ENCODE measurements at places on chromosomes 6 and 20.

- DNase-seq = no peak
Measured at GRCh38 chr20:19310541-19310940, 98.1 kb downstream of the SLC24A3 start.

GRCh38 chr6:18350712-18351111, 36.4 kb upstream of the RNF144B start:
- DNase-seq = no peak

DNA sequence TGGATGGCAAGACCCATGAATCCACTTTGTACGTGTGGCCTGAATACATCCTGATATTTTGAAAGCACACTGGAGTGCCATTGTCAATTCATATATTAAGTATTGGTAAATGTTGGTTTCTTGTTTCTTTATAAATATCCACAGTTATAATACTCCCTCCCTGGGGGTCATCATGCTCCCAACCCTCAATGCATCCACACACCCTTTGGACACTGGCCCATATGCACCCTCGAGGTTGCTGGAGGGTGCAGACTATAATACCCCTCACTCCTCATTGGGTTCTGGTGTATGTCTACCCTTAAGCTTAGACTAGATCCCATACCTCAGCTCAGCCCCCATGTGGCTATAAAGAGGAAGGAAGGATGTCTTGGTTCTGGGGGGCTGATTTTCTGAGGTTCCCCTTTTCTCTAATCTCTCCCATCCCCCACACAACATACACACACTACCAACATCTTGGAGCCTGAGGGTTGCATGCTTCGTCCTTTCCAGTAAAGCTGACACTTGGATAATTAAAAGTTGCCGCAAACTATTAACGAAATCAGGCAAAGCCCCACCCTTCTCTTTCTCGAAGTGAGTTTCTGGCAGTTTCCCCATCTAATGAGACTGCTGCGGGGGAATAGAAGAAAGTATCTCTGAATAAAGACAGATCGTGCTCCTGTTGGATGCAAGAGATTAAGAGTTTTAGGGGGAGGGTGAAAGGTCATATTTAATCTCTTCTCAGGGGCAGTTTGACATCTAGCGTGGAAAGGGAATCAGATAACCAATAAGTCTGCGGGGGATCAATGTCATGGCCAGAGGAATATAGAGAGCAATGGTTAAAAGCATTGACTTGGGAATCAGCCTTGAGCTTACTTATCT, 7.4 kb downstream of the PIM1 start:
- DNase-seq = no peak

GRCh38 chr6:94341173-94341572, 921.8 kb upstream of the EPHA7 start:
- DNase-seq = no peak

GRCh38 chr6:35049900-35050756, 91.0 kb downstream of the TCP11 start:
- DNase-seq = no peak

GRCh38 chr20:9068841-9069663, at the start of gene PLCB4:
TSS of gene PLCB4 (plus strand) at chr20:9069087. CDS start at chr20:9307815, 238,728 bp downstream.
- DNase-seq = no peak

GRCh38 chr6:21437581-21437980, 156.0 kb upstream of the SOX4 start:
- DNase-seq = no peak

GRCh38 chr6:111938710-111939109, 65.5 kb upstream of the FYN start:
- no peak for DNase-seq

DNA sequence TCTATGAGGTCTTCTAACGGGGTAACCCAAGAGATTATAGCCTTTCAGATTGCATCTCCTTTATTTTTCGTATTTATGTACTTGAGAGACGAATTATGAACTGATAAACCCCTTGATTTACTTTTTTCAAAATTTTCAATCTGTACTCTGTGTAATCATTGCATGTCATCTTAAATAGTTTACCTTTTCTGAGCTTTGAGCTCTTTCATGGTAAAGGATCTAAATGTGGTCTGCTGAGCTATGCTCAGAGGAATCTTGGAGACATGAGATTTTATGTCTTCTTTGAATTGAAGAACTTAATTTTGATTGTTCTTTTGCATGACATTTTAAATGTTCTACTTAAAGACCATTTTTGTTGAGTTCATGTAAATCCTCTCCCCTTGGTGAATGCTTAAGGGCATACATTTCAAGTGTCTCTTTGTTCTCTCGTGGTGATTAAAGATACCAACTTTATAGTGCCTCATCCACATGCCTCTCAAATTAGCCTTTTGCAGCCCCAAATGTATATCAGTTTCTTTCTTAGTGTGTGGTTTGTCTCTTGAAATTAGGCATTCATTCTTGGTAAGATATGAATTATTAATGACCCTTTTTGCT, 116.3 kb upstream of the SCGN start:
- DNase-seq = no peak

DNA sequence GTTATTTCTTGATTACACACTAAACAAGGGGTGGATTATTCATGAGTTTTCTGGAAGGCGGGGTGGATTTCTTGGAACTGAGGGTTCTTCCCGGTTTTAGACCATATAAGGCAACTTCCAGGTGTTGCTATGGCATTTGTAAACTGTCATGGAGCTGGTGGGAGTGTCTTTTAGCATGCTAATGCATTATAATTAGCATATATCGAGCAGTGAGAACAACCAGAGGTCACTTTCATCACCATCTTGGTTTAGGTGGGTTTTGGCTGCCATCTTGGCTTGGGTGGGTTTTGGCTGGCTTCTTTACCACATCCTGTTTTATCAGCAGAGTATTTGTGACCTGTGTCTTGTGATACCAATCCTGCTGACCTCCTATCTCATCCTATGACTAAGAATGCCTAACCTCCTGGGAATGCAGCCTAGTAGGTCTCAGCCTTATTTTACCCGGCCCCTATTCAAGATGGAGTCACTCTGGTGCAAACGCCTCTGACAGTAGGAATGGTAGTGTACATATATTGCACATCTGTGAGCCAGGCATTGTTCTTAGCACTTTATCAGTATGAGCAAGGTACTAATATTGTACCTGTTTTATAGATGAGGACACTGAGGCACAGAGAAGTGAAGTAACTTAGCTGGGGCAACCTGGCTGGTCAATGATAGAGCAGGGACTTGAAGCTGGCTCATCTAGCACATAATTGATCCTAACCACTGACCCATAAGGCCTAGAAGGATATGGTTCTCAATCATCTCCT, 203.7 kb downstream of the NFATC2 start:
- DNase-seq = no peak

DNA sequence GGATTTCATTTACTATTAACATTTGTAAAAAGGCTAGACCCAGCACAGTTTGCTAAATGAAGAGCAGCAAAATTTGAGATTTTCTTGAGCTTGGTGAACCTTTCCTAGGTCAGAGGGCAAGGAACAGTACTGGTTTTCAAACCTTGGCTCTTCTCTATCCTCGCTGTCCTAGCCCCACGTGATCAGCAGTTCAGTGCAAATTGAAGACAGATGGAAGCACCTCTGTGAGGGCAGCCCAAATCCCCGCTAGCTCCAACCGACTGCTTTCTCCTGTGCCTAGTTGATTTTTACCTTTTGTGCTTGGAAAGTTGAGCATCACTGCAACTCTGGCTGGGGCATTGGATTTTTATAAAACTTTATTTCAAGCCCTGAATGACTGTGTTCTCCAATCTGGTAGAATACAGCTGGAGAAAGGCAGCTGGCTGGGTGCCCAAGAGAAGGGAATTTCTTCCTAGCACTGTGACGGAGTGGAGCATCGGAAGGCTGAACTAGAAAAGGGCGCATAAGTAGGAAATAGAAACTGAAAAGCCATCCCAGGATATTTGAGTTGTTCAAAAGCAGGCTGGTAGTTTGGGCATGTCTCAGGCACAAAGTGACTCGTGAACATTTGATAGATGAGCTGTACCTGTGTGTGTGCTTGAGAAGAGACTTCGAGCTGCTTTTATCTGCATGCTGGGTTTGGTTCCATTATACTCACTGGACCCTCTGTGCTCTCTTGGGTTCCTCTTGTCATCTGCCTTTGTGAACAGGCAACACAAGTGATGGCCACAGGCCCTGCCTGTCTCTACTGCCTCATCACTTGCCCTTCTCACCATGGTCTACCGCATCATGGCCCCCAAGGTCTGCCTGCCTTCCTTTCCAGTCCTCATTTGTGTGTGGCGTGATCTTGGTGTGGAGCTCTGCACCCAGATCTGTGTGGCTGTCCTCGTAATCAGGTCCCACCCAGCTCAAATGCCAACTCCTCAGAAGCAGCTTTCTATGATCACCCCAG, 2.3 kb downstream of the RNF114 start:
- DNase-seq = no peak

DNA sequence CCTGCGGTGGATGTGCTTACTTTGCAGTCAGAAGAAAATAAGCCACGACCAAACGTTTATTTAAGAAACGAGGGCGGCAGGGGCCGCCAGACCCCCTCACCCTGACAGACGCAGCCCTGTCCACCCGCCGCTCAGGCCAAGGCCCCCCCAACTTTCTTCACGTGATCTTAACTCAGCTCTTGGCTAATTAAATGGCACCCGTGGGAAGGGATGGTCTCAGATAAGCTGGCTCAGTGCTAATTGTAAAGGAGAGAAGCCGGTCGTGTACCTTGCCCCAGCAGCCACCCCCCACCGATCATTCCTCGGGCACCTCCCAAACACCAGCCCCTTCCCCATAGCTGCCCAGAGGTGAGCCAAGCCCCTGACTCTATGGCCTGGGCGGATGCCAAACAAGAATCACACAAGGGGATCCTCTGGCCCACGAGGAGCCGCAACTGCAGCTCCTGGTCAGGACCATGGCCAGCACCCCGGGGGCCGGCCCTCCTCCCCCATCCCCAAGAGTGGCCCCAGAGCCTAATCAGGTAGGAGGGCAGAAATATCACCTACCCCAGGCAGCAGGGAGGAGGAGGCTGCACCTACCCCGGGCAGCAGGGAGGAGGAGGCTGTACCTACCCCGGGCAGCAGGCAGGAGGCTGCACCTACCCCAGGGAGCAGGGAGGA, 11.2 kb downstream of the KCNQ2 start:
- DNase-seq = no peak

DNA sequence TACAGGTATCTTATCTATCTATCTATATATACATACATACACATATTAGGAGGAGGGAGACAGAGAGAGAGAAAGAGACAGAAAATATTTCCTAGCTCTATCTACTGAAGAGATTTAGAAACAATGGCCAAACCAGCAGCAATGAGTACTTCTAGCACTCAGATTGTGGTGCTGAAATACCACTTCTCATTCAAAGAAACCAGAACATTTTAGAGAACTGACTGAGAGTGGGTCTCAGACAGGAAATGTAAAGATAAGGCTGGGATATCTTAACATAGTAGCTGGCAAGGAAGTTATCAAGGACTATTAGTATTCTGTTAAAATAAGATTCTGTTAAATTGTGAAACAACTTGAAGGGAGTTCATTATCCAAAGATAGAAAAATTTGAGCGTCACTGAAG, 57.0 kb downstream of the DNAAF9 start:
- no peak for DNase-seq

DNA sequence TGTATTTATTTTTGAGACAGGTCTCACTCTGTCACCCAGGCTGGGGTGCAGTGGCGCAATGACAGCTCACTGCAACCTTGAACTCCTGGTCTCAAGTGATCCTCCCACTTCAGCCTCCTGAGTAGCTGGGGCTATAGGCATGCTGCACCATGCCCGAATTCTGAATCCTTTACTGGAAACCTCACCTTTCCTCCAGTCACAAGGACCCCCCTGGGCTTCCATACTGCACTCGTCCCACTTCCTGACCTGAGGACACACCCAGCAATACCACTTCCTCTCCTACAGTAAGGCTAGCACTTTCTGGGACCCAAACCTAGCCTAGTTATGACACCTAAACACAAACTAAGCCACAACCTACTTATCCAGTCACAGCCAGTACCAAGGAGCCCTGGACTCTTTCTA, 68.2 kb downstream of the FAM217A start:
- DNase-seq = no peak

- DNase-seq = no peak
Measured at GRCh38 chr6:117384659-117385058, 41.1 kb downstream of the ROS1 start.

DNA sequence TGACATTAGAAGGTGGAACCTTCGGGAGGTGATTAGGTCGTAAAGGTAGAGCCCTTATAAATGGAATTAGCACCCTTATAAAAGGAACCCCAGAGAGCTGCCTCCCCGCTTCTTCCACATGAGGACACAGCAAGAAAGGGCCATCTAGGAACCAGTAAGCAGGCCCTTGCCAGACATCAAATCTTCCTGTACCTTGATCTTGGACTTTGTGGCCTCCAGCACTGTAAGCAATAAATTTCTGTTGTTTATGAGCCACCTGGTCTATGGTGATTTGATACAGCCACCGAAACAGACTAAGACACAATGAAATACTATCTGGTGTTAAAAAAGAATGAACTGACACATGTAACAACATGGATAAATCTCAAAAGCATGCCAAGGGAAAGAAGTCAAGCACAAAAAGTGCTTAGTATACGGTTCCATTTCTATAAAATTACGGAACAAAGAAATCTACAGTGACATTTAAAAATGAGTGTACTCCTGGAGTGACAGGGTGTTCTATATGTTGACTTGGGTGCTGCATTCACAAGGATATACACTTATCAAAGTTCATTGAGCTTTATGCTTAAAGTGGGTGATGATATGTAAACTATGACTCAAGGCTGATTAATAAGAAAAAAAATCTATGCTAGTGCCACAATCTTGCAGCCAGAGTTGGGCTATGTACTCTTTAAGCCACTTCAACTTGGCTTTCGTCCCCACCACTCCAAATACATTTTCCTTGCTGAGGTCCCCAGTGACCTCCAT, 18.4 kb downstream of the SERPINB1 start:
- DNase-seq = no peak

DNA sequence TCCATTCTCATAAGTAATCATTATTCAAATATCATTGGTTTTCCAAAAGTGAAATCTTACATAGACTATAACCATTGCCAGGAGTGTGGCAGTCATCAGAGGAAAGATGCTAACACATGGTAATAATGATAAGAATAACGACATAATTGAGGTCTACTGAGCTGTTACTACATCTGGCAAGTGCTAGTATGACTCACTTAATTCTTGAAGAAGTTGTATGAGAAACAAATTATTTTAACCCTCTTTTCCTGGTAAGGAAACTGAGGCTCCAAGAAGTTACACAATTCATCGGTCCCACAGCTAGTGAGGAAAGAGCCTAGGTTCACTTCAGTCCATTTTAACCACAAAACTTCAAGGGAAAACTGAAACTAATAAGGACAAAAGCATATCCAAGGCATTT, 335.6 kb upstream of the BTBD3 start:
- DNase-seq = no peak

DNA sequence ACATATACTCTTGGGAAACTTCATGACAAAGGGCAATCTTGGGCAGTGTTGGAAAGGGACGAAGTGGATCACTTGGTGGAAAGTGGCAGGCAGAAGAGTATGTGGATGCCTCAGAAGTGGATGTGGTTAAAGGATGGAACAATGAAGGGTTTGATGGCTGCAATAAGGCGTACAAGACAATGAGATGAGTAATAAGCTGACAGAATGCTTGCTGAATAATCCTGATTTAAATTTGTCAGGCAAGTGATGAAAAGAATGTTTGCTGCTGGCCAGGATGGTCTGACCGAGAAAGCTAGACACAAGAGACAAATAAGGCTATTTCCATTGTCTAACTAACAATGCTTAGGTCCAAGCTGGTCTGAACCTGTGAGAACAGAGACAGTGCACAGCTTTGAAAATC, 61.6 kb upstream of the CEP85L start:
- DNase-seq = no peak

- no peak for DNase-seq
Measured at GRCh38 chr6:15462717-15463525, 199.9 kb downstream of the DTNBP1 start.
